ENCODE measurements at places on chromosomes 13 and 19.

DNA sequence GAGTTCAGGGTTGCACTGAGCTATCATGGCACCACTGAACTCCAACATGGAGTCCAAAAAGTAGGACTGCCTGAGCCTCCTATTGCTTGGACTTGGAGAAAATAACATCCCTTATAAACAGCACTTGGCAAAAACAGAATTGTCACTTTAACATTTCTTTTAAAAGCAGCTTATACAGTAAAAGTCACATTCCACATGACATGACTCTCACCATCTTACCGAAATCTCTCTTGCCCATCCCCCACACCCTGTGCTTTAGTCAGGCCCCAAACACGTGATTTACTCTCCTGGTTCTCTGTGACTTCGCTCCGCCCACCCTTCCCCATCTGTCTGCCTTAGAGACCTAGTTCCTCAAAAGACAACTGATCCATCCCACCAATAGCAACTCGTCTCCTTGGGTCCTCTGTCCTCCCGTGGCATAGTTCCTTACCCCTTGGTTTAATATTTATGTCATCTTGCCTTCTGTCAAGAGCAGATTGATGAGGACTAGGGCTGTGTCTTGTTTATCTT, 4.6 kb downstream of the SAFB start:
- DNase-seq, result peak; percentile 43

GRCh38 chr19:18308051-18308947, 14.6 kb downstream of the LSM4 start:
- no peak for DNase-seq

GRCh38 chr13:85381082-85381481, 418.1 kb downstream of the SLITRK6 start:
- no peak for DNase-seq

DNA sequence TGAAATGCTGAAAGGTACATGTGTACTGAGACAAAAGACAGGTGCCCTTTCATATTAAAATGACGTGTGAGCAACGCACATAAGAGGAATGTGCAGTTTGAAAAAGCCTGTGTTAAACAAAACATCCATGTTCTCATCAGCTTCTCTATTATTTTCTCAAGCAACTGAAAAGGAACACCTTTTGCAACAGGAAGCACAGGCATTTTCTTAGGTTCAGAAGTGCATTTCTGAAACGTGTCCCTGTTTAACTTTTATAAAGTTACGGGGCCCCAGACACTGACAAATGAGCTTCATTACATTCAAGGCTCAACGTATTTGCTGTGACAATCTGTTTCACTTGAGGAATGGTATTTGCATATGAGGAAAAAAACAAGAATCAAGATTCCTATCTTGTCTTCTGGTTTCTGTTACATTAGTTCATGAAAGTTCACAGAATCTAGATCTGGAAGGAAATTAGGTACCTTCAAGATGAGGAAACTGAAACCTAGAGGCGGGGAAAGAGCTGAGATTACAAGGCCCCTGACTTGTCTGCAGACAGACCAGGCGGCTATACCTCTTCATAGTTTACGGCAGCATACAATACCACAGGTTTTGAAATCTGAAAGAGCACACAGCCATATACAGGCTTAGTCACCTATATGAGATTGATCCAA, 431.7 kb downstream of the KLF12 start:
- DNase-seq, result no peak

- no peak for DNase-seq
Observed at GRCh38 chr13:110216006-110216397, 91.0 kb downstream of the COL4A1 start.

DNA sequence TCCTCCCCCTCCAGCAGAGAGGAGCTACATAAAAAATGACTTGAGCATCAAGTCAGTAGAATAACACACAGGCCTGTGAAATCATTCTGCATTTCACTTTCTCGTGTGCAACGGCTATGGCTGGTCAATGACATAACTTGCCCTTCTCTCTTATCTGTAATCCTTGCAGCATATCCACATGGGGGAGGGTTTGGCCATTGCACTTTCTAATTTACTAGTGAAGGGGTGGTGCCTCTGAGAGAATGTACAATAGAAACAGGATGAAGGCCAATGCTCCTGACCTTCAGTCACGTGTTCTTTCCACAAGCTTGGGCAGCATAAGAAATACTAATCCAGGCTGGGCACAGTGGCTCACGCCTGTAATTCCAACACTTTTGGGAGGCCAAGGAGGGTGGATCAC, 641.0 kb upstream of the ARGLU1 start:
- DNase-seq, result no peak

DNA sequence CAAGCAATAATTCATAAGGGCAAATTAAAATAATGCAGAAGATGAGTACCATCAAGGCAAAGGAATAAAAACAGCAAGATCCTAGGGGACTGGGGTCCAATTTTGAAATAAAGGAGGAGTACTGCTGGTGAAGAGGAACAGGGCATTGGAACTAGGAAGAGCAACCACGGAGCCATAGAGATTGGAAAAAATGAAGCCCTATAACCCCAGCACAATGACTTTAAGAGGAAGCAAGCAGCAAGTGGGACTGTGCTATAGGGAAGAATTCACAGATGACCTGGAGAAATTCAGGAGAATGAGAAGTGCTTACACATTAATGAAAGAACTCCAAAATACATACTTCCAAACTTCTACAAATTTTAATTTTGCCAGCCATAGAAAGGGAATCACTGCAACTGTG, 44.9 kb upstream of the ITM2B start:
- DNase-seq, result no peak

DNA sequence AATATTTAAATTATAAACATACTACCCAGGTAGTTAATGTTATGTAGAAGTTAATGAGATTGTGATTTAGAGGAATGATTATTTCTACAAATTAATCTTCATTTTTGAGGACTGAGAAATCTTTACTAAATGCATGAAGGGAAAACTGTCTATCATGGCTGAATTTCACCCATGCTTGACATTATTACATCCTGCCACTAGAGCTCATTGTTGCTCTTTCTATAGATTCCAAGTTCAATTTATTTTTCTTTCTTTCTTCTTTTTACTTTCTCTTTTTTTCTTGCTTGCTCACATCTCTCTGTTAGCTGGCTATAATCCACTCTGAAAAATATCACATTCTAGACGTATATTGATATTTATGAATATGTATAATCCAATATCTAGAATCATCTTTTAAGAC, 505.0 kb upstream of the KLHL1 start:
- DNase-seq, result no peak

GRCh38 chr13:80303225-80303811, 37.6 kb downstream of the SPRY2 start:
- DNase-seq, result no peak

DNA sequence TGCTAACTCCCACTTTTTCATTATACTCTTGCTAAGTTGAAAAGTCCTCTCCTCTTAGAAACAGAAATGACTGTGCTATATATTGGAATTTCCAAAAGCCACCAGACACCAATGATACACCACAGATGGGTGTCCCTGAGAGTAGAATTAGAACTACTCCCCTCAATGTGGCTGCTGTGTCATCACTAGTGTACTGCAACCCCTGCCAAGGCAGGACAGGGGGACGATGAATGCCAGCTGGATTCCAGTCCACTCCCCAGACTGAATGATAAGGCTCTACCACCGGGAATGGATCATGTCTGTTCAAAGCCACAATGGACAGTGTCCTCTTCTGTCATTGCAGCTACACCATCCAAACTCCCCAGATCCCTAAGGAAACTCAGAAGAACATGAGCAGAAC, 69.7 kb upstream of the EDNRB start:
- no peak for DNase-seq

DNA sequence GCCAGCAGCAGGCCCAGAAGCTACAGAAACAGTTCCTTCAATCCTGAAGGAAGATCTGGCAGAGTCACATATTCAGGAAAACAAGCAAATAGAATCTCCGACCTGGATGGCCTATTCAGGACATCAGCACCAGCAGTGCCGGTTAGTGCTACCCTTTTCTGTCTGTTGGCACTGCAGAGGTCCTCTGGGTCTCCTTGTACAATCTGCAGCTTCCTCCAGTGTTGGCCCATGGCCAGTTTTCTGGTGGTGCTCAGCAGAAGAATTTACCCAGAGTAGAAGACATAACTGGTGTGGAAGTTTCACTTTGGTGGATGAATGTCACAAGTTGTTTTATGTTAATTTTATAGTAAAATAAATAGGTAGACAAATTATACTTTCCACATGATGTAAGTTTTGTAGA, 498.1 kb downstream of the COG6 start:
- no peak for DNase-seq

- no peak for DNase-seq
Observed at GRCh38 chr13:98529171-98529570, 47.7 kb downstream of the STK24 start.

DNA sequence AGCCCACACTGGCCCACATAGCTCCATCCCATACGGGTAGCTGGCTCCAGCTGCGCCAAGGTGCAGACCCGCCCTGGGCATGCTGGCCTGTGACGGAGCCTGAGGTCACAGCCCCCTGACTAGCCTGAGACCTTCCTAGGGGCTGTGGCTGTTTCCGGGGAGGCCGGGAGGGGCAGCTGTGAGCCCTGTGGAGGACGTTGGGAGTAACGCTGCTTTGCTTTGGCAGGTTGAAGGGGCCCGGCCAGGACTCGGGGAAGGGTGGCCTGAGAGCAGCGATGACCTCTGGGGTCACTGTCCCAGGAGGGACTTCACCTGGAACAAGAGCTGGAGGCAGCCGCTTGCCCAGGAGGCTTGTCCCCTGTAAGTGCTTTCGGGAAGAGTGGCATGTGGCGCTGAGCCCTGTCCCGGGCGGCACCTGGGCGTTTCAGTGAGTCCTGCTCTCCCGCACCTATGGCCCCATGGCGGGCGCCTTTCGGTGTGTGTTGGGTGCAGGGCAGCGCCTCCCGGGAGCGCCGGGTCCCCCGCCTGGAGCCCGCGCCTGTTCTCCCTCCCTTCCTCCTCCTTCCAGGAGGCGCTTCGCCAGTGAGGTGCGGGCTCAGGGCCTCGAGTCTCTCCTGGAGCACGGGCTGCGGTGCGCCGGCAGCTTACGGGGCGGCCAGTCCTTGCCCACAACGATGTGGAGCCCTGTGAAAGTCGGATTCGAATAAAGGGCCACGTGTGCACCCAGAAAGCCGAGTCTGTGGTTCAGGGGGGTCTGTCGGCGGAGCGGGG, 1.1 kb upstream of the FAM174C start:
- no peak for DNase-seq

GRCh38 chr19:50723735-50724521, 764 bp downstream of the CLEC11A start:
- DNase-seq, result no peak

DNA sequence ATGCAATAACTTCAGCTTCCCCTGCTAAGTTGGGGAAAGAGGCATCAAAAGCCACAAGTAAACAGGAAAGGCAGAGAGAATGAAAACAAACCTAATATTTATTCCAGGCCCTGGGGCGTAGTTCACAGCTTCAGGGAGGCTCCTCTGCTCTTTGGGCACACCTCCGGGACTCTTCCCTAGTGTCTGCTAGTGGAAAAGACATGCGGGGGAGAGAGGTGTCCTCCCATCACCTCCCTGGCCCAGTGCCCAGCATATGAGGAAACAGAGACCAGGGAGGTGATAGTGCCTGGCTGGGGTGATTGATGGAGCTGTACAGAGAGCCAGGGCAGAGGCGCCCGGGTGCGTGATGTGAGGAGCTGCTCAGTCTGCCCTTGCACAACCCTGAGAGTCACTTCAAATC, 71.0 kb downstream of the RASL11A start:
- DNase-seq, result no peak

GRCh38 chr13:36143738-36144137, 12.6 kb upstream of the DCLK1 start:
- no peak for DNase-seq

DNA sequence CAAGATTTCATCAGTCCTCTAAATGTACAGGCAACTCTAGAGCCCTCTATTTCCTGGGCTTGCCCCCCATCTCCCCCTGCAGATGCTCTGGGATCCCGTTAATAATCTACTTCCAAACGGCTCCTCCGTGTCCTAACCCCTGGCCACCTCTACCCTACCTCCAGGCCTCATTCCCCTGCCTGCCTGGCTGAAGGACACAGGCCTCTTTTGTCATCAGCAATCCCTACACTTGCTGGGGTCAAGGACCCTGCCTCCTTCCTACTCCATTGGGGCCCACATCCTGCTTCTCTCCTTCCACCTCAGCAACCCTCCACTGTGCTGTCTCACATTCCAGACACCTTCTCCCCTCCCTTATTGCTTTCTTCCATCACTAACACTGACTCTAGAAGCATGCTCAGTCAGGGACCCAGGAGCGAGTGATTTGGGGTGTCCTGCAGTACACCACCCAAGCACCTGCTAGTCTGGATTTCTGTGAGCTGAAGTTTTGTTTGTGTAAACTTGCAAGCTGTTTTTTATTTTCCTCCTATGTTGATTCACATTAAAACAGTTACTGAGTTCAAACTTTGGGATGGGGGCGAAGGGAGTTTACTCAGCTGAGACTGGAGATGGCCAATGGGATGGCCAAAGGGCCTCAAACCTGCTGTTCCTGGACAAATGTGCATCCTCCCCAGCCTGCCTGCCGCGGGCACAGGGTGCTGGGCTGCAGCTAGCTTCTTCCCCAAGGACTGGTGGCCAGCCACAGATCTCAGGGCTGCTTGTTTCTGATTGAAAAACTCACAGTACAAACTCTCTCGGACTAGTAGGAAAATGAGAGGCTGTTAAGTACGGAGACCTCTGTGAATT, 314.7 kb downstream of the FOXO1 start:
- no peak for DNase-seq

DNA sequence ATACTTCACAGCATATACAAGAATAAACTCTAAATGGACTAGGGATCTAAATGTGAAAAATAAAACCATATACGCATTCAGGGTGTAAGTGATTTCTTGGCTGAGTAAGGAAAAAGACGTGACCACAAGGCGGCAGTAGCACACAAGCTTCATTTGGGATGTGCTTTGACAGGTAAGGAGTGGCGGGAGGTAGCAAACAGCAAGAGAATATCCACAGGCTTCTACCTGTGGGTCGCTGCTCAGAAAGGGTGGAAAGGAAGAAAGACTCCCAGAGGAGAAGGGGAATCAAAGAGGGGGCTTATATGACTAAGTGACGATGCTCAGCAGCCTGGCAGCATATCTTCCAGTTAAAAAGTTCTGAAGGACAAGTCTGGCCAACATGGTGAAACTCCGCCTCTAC, 2.5 kb upstream of the ZNF121 start:
- DNase-seq, result peak; percentile 51

- no peak for DNase-seq
Observed at GRCh38 chr13:87942205-87942604, 271.0 kb downstream of the SLITRK5 start.

DNA sequence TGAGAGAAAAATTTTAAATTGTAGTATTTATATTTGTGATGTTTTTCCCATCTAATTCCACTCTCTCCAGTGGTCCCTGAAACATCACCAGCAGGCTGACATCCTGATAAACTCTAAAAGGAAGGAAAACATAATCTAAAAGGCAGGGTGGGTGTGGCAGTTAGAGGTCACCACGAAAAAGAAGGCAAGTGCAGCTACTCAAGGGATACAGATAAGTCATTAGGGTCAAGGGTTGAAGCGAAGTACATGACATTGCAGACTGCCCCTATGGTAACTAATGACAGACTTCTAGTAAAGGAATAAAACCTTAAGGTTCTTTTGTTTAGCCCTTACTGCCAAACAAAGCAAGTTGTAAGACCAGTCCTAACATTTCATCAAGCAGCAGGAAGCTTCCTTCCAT, 6.0 kb upstream of the NEK3 start:
- DNase-seq, result no peak
